ENCODE measurements at places on chromosomes 11 and 22.

DNA sequence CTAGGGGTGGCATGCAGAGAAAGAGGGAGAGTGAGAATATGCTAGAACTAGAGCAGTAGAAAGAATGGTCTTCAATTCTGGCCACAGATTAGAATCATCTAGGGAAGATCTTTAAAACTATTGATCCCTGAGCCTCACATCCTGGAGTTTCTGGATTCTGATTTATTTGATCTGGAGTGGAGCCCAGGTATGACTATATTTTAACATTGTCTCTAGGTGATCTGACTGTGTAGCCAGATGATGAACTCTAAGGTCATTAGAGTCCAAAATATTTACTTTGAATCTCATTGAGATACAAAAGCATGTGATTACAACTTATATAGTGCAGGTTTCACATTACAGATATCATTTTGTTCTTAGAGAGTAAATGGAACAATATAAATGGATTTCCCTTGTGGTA, 79.7 kb downstream of the FDX1 start:
- DNase-seq: no peak

DNA sequence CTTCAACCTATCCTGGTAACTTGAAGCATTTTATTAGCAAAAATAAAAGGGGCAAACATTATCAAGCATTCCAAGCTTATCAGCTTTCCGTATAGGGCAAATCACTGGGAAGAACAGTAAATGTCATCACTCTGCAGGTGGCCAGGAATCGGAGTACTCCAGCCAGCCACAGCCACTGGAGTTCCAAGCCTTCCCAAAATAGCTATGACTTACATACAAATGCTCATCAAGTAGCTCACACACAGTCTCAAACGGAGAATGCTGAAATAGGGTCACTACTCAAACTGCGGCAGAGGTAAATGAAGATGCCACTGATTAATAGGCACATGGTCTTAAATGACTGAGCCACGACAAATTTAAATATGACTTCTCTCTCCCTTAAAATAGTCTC, 2.1 kb downstream of the USP28 start:
- no peak for DNase-seq

DNA sequence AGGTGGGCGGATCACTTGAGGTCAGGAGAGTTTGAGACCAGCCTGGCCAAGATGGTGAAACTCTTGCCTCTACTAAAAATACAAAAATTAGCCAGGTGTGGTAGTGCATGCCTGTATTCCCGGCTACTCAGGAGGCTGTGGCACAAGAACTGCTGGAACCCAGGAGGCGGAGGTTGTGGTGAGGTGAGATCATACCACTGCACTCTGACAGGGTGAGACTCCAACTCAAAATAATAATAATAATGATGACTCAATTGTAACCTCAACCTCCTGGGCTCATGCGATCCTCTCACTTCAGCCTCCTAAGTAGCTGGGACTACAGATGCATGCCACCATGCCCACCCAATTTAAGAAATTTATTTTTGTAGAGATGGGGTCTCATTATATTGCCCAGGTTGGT, 15.6 kb upstream of the CHRNA10 start:
- DNase-seq: no peak

GRCh38 chr11:77967121-77967520, 27.3 kb downstream of the INTS4 start:
- no peak for DNase-seq

- no peak for DNase-seq
Measured at GRCh38 chr11:88320149-88320559, 17.4 kb downstream of the CTSC start.

GRCh38 chr22:35739076-35739930, 21.6 kb downstream of the APOL5 start:
- no peak for DNase-seq

DNA sequence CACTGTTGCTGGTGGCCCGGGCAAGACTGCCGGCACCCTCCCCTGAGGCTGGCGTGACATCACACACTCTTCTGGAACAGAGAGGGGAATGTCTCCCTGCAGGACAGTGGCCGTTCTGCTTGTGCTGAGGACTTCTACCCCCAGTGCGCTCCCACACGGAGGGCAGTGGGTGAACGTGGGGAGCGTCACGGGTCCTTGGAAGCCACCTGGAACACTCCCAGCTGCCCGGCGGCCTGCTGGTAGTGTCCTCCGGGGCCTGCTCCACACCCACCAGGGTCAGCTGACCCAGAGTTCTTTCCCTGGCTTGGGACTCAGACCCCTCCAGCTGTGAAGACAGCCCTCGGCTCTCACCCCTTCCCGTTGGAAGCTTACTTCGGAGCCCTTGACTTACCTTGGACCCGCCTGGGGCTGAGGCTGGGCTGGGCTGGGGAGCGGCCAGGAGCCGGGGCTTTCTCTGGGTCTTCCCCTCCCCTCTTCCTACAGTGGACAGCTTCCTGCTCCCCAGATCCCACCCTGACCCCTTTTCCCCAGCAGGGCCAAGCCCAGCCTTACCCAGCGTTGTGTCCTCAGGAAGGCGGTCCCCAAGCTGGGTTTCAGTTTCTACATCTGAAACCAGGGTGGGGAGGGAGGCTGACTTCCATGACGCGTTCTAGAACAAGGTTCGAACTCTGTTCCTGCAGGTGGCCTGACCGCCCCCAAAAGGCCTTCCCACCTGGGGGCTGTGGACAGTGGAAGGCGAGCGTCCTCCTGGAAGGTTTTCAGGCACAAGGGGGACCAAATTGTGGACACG, 14.8 kb upstream of the GAL start:
- no peak for DNase-seq

GRCh38 chr11:108654994-108655631, 9.8 kb upstream of the DDX10 start:
- no peak for DNase-seq

GRCh38 chr22:18157714-18158028, 7.7 kb downstream of the USP18 start:
- DNase-seq: no peak

GRCh38 chr22:27755521-27756211, 45.9 kb downstream of the MN1 start:
- DNase-seq: no peak

- DNase-seq: peak; percentile 77
Measured at GRCh38 chr22:33875316-33875715, 45.0 kb downstream of the LARGE1 start.

DNA sequence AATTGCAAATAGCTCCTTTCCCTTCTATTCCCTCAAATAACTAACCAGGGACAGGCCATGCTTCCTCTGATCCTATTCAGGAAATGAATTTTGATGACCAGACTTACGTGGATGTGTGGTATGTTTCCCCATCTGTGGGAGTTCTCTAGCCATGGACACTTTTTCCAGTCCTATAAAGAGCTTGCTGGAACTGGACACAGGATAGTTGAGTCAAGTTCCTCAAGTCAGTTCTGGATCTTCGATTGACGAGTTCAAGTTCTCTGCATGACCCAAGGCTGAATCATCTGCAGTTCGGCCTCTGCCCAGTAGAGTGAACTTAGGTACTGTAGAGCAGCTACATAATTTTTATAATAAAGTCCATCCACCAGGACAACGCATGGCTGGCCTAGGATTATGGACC, 52.7 kb upstream of the CCND1 start:
- DNase-seq: peak; percentile 22

DNA sequence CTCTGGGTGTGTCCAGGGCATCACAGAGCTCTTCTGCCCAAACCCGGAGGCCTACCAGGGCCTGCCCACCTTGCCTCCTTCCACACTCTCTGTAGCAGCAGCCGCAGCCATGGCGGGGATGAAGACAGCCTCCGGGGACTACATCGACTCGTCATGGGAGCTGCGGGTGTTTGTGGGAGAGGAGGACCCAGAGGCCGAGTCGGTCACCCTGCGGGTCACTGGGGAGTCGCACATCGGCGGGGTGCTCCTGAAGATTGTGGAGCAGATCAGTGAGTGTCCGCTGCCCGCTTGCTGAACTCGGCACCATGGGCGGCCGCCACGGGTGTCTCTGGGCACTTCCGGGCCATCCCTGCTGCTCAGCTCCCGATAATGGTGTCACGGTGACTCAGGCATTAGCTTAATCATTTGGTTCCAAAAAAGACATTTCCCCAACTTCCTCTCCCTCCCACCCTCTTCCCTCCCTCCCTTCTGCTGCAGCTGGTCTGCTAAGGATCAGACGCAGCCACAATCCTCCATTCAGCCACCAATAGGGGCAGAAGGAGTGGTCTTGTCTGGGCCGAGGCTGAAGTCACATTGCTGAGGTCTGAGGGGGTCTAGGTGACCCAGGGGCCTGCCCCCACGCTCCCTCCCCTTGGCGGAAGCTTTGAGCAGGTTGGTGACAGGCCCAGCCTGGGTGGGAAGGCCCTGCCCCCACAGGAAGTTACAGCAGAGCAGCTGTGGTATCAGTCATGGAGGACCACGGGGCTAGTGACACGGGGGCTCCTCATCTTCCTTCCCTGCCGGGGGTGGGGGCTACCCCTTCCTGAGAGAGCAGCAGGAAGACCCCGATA, 950 bp downstream of the FERMT3 start:
- DNase-seq: peak; percentile 93

DNA sequence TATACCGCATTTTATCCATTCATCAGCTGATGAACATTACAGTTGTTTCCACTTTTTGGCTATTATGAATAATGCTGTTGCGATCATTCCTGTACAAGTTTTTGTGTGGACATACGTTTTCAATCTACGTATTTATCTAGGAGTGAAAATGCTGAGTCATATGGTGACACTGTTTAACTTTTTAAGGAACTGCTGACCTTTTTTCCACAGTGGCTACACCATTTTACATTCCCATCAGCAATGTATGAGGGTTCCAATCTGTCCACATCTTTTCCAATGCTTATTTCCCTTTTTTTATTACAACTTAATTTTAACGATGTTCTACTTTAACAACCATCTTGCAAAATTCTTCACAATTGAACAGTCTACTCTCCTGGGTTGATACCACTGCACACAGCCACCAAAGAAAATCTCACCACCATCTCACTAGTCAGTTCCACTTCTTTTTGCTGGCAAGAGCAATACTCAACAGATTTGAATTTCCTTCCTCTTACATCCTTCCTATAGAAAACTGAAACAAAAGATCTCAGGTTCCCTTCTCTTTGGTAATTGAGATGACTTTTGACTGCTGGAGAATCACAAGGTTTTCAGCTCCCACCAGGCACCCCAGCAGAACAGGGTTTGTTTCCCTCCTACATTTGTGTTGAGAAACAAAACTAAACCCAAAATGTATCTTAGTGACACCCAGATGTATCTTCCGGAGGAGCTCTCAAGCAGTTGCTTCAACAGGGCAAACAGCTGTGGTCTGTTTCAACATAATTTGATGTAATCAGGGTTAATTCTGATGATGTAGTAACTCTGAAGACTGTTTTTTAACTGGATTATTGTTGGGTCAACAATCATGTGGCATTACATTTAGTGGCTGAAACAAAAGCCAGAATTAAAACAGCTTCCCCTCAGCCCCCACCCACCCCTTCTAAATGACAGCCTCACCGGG, 7.0 kb upstream of the GAB2 start:
- no peak for DNase-seq

DNA sequence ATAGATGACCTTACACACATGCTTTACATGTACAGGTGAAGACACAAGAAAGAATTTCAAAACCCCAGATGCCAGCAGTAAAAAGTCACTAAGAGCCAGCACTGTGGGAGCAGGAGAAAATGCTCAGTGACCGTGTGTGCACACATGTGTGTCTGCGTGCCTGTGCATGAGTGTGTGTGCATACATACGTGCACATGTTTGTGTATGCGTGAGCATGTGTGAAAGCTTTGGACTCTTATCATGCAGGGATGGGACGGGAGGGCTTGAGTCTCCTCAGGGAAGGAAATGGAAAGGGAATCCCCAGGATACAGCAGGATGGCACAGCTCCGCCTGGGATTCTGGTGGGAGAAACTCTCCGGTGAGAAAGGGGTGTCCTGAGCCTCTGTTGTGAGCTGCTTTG, 121.5 kb upstream of the B3GAT1 start:
- DNase-seq: peak; percentile 14

- DNase-seq: no peak
Measured at GRCh38 chr11:134124660-134125451, 56.0 kb downstream of the JAM3 start.

- no peak for DNase-seq
Measured at GRCh38 chr22:32572741-32573500, 98.3 kb downstream of the FBXO7 start.

DNA sequence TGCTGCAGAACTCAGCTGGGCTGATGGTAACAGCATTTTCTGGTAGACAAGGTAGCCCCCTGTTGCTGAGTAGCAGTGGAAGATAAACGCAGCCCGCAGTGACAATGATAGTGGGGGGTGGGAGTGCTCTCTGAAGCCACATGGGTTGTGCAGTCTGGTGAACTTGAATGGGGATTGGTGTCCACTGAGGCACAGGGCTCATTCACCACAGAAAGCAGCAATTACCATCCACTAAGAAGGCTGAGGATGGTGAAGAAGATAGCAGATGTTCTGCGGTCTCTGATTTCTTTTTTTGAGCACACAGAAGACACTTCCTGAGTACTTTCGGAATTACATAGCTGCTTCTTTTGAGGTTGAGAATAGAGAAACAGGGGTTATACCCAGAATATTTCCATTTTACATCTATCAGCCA, 150.3 kb downstream of the LRRC4C start:
- no peak for DNase-seq

DNA sequence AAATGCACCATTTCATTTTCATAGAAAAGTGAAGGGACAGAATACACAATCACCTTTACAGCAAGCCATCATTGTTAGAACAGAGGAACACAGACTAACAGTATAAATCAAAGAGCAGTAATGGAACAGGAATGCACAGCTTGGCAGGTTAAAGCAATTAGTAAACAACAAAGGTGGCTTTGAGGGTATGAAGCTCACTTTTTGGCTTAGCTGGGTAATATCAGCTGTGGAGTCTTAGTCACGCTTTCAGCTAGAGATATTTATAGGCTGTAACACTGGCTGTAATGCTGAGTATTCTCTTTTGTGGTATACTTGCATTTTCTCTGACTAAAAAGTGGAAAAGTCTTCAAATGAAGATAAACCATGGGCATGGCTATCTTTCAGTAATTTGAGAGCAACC, 1780.5 kb downstream of the LRRC4C start:
- no peak for DNase-seq

DNA sequence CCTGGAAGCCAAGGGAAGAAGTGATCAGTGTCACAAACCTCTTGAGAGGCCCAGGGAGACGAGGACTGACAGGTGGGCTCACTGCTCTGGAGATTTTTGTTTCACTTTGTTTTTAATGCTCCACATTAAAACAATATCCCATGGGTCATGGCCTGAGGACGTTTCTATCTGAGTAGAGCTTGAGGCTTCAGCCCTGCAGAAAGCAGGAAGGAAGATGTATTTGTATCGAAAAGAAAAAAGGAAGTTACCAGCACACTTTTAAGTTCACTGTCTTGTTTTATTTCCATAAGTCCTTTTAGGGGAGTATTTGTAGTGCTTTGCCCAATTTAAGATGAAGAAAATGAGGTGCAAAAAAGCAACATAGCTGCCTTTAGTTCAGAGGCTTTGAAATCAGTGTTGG, 191.1 kb downstream of the GRIK4 start:
- DNase-seq: no peak

DNA sequence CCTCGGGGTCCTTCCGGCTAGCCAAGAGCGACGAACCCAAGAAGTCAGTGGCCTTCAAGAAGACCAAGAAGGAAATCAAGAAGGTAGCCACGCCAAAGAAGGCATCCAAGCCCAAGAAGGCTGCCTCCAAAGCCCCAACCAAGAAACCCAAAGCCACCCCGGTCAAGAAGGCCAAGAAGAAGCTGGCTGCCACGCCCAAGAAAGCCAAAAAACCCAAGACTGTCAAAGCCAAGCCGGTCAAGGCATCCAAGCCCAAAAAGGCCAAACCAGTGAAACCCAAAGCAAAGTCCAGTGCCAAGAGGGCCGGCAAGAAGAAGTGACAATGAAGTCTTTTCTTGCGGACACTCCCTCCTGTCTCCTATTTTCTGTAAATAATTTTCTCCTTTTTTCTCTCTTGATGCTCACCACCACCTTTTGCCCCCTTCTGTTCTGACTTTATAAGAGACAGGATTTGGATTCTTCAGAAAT, 1.9 kb upstream of the GCAT start:
- DNase-seq: no peak

Data from cardiac septum (tissue), 1 donor.